ENCODE measurements at places on chromosomes 13 and 19.

DNA sequence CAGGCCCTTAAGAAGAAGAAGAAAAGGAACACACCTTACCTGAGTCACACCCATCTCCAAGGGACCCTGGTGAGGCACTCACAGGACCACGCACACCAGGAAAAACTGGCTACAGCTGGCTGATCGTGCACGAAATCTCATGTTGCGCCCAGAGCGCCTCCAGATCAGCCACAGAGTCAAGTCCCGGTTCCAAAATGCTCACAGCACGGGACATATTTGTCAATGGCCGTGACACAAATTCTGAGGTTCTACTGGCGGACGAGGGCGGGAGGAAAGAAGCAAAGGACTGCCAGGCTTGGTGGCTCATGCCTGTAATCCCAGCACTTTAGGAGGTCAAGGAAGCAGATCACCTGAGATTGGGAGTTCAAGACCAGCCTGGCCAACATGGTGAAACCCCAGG is 21.5 kb downstream of the SH3GL1 start:
- no peak for DNase-seq

GRCh38 chr19:30401956-30402355 is 29.8 kb downstream of the ZNF536 start:
- no peak for DNase-seq

- DNase-seq: peak; percentile 52
Observed at GRCh38 chr13:46288570-46289259, 77.0 kb downstream of the LRRC63 start.

DNA sequence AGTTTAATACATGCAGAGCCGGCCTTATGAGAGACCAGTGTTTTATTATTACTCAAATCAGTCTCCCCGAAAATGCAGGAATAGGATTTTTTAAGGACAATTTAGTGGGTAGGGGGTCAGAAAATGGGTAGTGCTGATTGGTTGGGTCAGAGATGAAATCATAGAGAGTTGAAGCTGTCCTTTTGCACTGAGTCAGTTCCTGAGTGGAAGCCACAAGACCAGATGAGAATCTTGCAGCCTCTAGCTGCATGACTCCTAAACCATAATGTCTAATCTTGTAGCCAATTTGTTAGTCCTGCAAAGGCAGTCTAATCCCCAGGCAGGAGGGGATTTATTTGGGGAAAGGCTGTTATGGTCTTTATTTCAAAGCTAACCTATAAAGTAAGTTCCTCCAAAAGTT is 1163.9 kb downstream of the DIAPH3 start:
- DNase-seq: no peak

- no peak for DNase-seq
Observed at GRCh38 chr13:103878891-103879605, 812.8 kb upstream of the SLC10A2 start.

DNA sequence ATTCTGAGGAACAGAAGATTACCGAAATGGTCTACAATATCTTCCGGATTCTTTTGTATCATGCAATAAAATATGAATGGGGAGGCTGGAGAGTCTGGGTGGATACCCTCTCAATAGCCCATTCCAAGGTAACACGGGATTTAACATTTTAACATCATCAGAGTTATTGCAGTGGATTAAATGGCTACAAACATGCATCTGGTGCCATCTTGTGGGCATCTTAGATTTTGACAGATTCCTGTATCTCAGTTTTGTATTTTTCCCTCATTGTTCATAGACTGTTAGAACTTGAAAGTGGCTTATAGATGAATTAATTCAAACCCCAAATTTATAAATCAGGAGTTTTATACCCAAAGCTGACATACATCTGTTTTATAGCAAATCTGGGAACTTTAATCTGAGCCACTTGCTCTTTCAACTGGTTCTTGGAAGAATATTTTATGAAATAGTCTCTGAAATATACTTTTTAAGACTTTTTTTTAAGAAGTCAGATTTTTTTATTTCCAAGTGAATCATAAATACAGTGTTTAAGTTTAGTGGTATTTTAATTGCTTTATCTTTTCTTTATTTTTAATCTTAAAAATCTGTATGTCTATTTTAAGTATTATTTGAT is 215.2 kb downstream of the NBEA start:
- peak; percentile 2 for DNase-seq

- DNase-seq: peak; percentile 25
Observed at GRCh38 chr19:48558018-48558684, 6.2 kb downstream of the SULT2B1 start.

GRCh38 chr19:3808420-3809143 is 22.4 kb upstream of the MATK start:
- no peak for DNase-seq

DNA sequence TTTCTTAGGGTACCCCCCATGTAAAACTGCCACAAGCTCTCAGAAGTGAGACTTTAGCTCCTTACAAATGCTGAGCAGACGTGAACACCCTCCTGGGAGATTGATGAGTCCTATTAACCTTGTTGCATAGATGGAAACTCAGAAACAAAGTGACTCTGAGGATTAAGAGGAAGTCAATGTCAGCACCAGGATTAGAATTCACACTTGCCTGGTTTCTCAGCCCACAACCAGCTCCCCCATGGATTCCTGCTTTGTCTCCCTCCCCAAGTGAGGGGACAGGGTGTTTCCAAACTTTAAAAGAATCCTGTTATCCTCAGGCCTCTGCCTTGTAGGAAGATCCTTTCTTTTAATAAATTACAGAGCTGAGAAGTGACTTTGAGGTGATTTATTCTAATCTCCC is 324.4 kb downstream of the NDFIP2 start:
- DNase-seq: no peak

DNA sequence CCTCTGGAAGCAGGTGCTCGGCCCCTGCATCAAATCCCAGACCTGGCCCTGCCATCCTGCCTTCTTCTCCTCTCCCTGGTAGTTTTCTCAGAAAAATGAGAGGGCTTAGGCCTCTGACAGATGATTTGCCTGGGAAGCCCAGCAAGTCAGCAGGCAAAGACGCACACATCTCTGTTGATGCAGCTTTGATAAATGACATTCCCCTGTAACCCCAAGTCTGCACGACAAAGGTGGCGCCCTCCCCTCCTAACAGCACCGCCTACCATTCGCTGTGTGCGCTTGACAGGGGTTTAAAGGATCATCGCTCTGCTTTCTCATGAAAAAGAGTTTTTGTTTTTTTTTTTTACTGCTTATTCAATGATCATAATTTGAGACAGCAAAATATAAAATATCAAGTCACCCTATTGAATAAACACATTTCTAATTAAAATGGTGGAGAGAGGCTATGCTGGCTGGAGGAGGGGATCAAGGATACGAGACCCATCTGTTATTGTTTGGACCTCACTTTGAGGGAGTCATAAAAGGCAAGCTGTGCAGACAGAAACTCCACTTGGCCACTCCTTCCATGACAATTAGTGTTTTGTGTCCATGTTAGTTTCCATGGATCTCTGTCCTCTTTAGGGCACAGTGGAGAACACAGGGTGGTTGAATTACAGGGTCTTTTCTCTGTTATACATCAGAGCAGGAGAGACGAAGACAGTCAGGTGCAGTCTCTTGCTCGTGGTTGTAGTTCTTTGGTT is 126.1 kb downstream of the FGF9 start:
- DNase-seq: no peak

- no peak for DNase-seq
Observed at GRCh38 chr13:38766799-38767198, 79.9 kb downstream of the FREM2 start.
